ENCODE measurements at places on chromosomes 2 and 18.
A peak's percentile ranks its signal among the peaks of the same experiment; 100 is the strongest.

DNA sequence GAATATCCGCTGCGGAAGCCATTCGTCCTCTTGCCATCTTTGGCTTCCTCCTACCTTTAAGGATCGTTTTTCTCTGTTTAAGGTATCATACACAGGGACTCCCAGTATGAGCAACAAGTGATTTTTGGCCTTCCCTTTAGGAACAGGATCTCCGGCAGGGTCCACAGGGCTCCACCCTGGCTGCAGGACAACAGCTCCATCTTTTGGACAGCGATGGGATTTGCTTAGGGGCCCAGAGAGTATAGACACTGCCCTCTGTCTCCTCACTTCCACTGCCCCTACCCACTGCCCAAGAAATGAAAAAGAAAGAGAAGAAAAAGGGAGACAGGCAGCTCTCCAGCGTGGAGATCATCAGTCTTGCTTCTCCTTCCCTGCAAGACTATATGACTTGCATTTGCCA is 224.5 kb downstream of the UXS1 start:
- DNase-seq: no peak
- no peak overlapping the region for H3K4me3 ChIP-seq
- no peaks in the 10 kb centered on the region for H3K4me1 ChIP-seq
- no peaks in the 10 kb centered on the region for H3K36me3 ChIP-seq
- no peaks in the 10 kb centered on the region for H3K27me3 ChIP-seq

- H3K36me3 ChIP-seq: no peaks in the 10 kb centered on the region
- no peak for DNase-seq
- no peak overlapping the region for H3K27ac ChIP-seq
- no peak overlapping the region for H3K4me3 ChIP-seq
Observed at GRCh38 chr2:237113026-237113795, 27.5 kb downstream of the COPS8 start.

DNA sequence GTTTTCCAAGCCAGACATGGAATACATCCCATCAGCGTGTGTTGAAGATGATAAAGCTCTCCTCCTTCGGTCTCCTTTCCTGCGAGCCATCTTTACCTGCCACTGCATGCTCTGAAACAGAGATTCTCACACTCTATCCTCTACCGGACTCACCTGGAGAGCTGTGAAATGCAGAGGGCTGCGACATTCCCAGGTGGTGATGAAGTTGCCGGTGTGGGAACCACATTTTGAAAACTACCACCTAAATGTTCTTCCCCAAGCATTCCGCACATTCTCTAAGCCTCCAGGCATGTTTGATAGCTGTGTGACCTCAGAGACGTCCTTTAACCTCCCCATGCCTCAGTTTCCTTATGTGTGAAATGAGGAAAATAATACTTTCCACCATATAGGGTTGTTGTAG is 226.2 kb upstream of the RAB6C start:
- no peak overlapping the region for H3K4me3 ChIP-seq
- no peaks in the 10 kb centered on the region for H3K36me3 ChIP-seq
- no peak overlapping the region for H3K27ac ChIP-seq
- H3K4me1 ChIP-seq: no peaks in the 10 kb centered on the region

- DNase-seq: no peak
- H3K27me3 ChIP-seq: no peaks in the 10 kb centered on the region
- peak overlapping the region; percentile 76 for H3K4me3 ChIP-seq
- H3K36me3 ChIP-seq: no peaks in the 10 kb centered on the region
Observed at GRCh38 chr2:70141212-70141901, 49.5 kb downstream of the C2orf42 start.

DNA sequence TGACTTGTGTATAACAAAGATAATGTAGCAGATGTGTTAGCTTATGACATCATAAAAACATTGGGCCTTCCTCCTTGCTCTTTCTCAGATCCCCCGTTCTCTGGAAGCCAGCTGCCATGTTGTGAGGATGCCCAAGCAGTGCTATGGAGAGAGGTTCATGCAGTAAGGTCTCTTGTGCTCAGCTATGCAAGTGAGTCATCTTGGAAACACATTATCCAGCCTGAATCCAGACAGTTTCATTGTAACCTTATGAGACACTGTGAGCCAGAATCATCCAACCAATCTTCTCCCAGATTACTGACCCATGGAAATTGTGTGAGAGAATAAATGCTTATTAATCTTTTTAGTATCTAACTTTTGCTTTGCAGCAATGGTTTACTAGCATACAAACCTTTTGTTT is 60.8 kb downstream of the ST6GAL2 start:
- H3K36me3 ChIP-seq: peaks cover 2% of the 10 kb centered on the region
- no peak for DNase-seq

GRCh38 chr2:176650838-176651555 is 381.8 kb downstream of the MTX2 start:
- H3K4me3 ChIP-seq: no peak overlapping the region
- H3K36me3 ChIP-seq: no peaks in the 10 kb centered on the region
- DNase-seq: no peak

DNA sequence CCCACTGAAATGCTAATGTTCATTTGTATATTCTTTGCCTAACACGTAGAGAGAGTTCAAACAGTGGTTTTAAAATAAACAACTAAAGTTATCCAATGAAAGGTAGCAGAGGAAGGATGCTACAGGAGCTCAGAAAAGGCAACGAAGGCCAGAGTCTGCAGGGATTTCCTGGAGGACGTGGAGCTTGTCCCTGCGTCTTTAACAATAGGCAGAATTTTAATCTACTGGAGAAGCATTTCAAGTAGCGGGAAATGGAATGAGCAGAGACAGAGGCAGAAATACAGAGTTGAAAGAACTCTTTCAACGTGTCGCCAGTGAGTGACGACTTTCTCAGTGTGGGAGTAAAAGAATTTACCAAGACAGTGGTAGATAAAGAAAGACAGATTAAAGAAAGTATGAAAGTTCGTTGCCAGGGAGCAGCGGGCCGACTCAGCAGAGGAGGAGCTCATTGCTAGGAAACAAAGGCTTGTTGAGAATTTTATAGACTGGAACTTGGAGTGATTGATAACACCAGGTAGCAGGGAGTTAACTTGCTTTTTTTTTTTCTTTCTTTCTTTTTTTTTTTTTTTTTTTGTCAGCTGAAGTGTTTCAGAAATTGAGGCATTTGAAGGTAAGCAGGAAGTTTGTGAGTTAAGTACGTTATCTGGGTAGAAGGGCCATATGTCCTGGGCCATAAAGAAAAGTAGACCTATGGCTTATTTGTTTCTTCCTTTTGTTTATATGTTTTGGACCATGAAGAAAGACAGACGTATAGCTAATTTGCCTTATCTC is 625 bp upstream of the NBAS start:
- H3K4me3 ChIP-seq: peak overlapping the region; percentile 80
- no peak for DNase-seq
- H3K27me3 ChIP-seq: no peaks in the 10 kb centered on the region
- peak overlapping the region; percentile 86 for H3K27ac ChIP-seq
- peaks cover 23% of the 10 kb centered on the region for H3K4me1 ChIP-seq

- H3K36me3 ChIP-seq: peaks cover 5% of the 10 kb centered on the region
- H3K4me1 ChIP-seq: no peaks in the 10 kb centered on the region
- no peaks in the 10 kb centered on the region for H3K27me3 ChIP-seq
- no peak overlapping the region for H3K27ac ChIP-seq
Observed at GRCh38 chr18:46250084-46250811, 146.1 kb downstream of the HAUS1 start.

DNA sequence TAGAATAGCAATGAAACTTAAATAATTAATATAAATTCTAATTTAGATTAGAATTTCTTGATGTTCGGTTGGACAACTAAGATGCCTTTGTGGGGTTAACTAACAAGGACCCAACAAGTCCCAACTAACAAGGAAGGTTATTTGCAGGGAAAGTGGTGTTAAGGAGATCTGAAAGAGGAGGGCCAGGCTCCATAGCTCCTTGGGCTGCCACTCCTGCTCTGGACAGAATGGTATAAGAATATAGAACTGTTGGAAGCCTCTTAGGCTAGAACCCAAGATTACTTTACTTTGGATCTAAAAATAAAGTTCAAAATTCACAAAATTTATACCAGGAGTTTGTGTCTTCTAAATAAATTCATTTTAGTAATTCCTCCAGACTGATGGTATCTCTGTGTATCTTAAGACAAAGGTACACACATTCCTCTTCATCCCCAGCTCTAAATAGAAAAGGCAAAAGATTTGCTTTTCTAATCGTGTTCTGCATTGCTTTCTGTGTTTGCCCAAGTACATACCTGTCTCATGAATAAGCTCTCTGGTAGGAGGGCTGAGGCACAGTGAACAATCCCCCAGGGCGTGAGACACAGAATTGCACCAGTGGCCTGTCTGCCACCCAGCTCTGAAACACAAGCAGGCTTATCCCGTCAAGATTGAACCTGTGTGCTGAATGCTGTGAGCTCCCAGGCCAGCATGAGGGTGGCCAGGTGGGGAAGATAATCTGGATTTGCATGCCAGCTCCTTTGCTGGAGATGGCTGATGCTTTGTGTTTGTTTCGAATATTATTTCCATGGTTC is 176.0 kb downstream of the ACKR3 start:
- H3K36me3 ChIP-seq: no peaks in the 10 kb centered on the region
- no peak for DNase-seq
- H3K4me3 ChIP-seq: no peak overlapping the region
- H3K27ac ChIP-seq: no peak overlapping the region
- H3K4me1 ChIP-seq: peaks cover 26% of the 10 kb centered on the region
- H3K27me3 ChIP-seq: no peaks in the 10 kb centered on the region

GRCh38 chr2:31109633-31110192 is 28.5 kb downstream of the GALNT14 start:
- H3K27me3 ChIP-seq: no peaks in the 10 kb centered on the region
- H3K4me1 ChIP-seq: no peaks in the 10 kb centered on the region
- no peaks in the 10 kb centered on the region for H3K36me3 ChIP-seq
- no peak for DNase-seq

GRCh38 chr2:16088802-16089112 is 148.4 kb downstream of the MYCN start:
- H3K27me3 ChIP-seq: no peaks in the 10 kb centered on the region
- no peak for DNase-seq
- H3K4me1 ChIP-seq: peaks cover 29% of the 10 kb centered on the region
- H3K27ac ChIP-seq: no peak overlapping the region
- H3K36me3 ChIP-seq: no peaks in the 10 kb centered on the region
- H3K4me3 ChIP-seq: no peak overlapping the region

- DNase-seq: no peak
- H3K36me3 ChIP-seq: no peaks in the 10 kb centered on the region
- peaks cover 2% of the 10 kb centered on the region for H3K4me1 ChIP-seq
Observed at GRCh38 chr18:77071711-77072292, 60.8 kb downstream of the MBP start.

DNA sequence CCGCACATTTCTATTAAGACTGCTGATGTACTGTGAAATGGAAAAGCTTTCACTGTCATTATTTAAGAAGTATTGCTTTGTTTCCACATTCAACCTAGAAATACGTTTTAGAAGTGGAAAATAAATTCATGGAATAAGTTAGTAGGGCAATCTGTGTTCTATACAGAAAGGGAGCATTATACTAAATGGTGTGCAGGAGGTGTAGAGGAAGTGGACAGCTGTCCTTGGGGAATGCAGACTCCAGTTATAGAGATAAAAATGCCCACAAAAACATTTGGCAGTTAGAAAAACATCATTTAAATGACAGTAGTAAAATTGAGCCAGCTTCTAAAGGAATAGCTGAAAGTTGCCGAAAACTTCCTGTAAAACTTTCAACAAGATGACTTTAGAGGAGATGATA is 46.8 kb downstream of the PIK3C3 start:
- H3K4me3 ChIP-seq: no peak overlapping the region
- H3K4me1 ChIP-seq: no peaks in the 10 kb centered on the region
- DNase-seq: no peak
- peaks cover 89% of the 10 kb centered on the region for H3K36me3 ChIP-seq
- H3K27me3 ChIP-seq: no peaks in the 10 kb centered on the region

- no peak overlapping the region for H3K27ac ChIP-seq
- no peaks in the 10 kb centered on the region for H3K27me3 ChIP-seq
- DNase-seq: no peak
Observed at GRCh38 chr2:223251656-223252229, 199.8 kb downstream of the KCNE4 start.

DNA sequence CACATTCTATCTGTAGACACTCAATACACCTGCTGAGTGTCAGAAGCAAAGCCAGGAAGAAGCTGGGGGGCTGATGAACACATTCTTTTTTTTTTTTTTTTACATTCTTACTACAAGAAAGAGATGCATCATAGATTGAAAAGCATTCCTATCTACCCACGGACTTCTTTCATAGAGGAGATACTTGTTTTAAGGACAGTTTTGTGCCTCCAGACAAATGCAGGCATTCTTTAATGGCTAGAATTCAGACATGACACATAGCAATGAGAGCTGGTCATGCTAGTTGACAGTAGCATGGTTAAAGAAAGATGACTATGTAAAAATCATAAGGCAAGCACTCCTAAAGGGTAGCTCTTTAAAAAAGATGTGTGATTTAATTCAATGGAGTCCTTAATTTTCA is 110.2 kb downstream of the EPHA4 start:
- H3K4me1 ChIP-seq: peaks cover 5% of the 10 kb centered on the region
- no peak overlapping the region for H3K27ac ChIP-seq
- no peaks in the 10 kb centered on the region for H3K36me3 ChIP-seq
- no peaks in the 10 kb centered on the region for H3K27me3 ChIP-seq
- no peak for DNase-seq

- H3K4me1 ChIP-seq: no peaks in the 10 kb centered on the region
- DNase-seq: no peak
- H3K4me3 ChIP-seq: no peak overlapping the region
- no peaks in the 10 kb centered on the region for H3K36me3 ChIP-seq
Observed at GRCh38 chr2:230319211-230319862, 7.7 kb upstream of the SP140L start.

DNA sequence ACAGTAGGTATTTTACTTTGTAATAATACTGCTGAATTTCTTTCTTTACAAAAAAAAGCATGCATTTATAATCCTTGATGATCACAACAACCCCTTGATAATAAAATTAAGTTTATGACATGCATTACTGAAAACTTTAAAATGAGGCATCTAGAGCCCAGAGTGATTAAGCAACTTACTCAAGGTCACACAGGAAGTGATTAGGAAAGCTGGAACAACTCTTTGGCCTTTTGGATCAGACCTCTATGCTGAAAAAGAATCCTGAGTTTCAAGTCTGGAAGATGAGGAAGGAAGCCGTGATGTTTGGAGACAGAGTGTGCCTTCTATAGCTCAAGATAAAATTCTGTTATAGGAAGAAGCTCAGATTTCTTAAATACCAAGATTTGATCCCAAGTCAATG is 105.0 kb upstream of the ATP8B1 start:
- H3K36me3 ChIP-seq: no peaks in the 10 kb centered on the region
- no peak for DNase-seq

DNA sequence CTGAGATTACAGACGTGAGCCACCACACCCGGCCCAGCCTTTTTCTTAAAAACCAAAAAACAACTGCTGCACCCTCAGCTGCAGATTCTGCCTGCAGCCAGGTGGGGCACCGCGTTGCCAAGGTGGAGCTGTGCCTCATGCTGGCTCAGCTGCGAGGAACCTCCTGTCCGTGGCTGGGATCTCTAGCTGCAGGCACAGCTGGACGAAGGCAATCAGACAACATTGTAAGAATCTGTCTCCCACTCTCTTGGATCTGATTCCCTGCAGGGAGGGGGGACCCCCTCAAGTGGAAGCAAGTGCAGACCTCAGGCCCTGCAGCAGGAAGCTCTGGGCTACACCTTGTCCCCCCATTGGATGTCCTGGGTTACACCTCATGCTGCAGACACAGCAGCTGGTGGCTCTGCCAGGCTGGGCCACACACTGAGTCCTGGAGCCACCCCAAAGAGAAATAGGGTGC is 24.1 kb downstream of the CIDEA start:
- no peaks in the 10 kb centered on the region for H3K27me3 ChIP-seq
- peaks cover 22% of the 10 kb centered on the region for H3K4me1 ChIP-seq
- H3K27ac ChIP-seq: peak overlapping the region; percentile 94
- H3K36me3 ChIP-seq: no peaks in the 10 kb centered on the region
- H3K4me3 ChIP-seq: no peak overlapping the region
- DNase-seq: no peak

Measured in neuronal stem cell (in vitro differentiated cells).